ENCODE measurements at places on chromosomes 12 and 14. TPM values are rescaled to one million over a fixed set of nuclear protein-coding genes. Genes with fewer than 3 reads are reported as not detected.

The COX14 gene
- total RNA-seq = 26.0 TPM

The ASPG gene
- not detected for total RNA-seq

The BEST3 gene
- total RNA-seq = not detected

The TAS2R42 gene
- total RNA-seq = not detected

The NFE2 gene
- 1.2 TPM for total RNA-seq

The ABCC9 gene
- 8.7 TPM for total RNA-seq

The SLC10A1 gene
- not detected for total RNA-seq

The CEBPE gene
- not detected for total RNA-seq

The GUCY2C gene
- total RNA-seq = not detected

The TSHR gene
- 0.33 TPM for total RNA-seq

The DDX24 gene
- total RNA-seq = 158 TPM

All from smooth muscle cell of trachea (primary cell).